ENCODE measurements at places on chromosomes 2 and 18. TPM values are rescaled to one million over a fixed set of nuclear protein-coding genes. Genes with fewer than 3 reads are reported as not detected.

- no peak for DNase-seq
These were observed 583.7 kb upstream of the HNMT start for GRCh38 chr2:137380610-137381009.

- no peak for DNase-seq
These were observed 41.4 kb downstream of the FOSL2 start for GRCh38 chr2:28433935-28434599.

- no peak for DNase-seq
These were observed 1080.5 kb upstream of the ACVR2A start for GRCh38 chr2:146764301-146764700.

DNA sequence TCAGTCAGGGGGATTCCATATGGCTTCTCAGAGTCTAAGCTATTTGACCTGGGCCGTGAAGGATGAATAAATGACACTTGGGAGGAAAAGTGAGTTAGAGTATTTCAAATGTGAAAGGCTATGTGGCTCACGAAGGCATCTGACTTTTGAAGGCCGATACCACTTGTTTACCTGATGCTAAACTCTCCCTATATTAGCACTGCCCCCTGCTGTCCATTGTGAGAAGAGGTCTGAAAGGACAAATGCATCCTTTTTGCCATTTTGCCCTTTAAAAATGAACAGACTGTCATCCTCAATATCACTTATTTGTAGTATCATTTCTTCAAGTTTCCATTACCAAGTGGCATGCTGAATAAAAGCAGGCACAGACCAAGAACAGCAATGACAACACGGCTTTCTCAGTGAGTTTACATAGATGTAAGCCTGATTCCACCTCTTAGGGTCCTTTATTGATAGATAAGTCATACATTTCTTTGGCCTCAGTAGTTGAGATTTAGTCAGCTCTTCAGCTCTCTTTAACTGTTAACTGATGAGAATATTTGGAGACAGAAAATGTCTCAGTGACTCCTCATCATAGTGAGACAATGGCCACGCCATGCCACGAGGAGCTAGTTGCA, 40.1 kb downstream of the DOCK10 start:
- DNase-seq, result peak; percentile 72

DNA sequence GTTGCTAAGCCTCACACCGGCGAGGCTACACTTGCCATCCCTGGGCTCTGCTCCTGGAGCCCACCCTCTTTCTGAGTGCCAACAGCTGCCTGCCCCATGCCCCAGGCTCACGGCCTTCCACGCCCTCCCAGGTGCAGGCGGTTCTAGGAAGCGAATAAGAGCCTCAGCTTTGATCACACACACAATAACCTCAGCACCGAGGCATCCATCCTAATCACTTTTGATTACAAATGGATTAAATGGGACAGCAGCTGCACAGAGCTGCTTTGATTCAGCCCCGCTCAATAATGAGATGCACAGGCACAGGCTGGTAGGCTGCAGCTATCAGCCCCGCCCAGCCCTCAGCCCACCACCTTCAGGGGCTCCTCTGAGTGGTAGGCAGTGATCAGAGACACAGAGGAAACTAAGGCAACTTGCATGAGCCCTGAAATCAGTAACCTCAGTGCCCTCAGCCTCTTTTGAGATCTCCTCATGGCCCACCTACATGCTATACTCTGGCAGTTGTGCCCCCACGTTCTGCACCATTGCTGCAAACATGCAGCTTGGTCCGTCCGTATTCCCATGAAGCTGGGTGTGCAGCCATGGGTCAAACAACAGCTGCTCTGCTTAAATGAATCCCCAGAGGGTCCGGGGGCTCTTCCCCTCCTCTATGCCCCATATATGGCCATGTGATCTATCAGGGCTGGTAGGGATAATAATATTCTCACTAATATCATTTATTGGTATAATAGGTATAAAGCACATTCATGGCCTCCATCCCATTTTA, 171.4 kb downstream of the SETBP1 start:
- no peak for DNase-seq

GRCh38 chr2:241862775-241863535, 4.3 kb upstream of the PDCD1 start:
- DNase-seq, result no peak

DNA sequence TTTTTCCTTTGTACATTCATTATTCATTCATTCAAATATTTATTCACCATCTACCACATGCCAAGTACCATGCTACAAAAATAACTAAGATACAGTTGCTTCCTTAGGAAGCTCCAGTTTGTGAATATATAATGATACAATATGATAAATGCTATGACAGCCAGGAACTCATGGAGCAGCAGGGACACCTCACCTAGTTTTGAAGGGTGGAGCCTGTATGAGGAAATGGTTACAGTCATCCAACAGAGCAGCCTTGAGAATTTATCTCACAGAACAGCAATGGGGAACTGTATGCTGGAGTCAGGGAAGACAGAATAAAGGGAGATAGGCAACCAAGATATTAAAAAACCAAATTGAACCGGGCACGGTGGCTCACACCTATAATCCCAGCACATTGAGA, 124.0 kb downstream of the OSBPL1A start:
- DNase-seq, result no peak

DNA sequence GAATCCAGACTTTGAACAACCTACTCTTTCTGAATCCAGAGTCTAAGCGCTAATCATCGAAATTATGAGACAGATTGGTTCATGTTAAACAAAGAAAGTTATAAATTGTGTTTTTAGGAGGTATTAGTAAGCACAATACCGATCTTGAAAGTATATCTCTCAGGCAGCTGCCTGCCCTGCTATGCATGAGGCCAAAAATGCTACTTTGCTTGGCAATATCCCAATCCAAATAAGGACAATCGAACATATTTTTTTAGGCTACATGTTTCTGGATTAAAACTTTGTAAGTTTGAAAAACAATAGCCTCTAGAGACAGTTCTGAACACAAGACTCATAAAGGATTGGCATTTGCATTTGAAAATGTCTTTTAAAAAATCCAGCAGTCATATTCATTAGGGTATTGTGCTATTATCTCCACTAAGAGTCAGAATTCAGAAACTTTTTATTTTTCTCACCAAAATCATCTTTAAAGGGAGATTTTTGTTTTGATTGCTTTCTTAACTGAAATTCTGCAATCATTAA, 167.1 kb downstream of the PDE1A start:
- no peak for DNase-seq

GRCh38 chr2:193793914-193794313, 1599.2 kb upstream of the TMEFF2 start:
- DNase-seq, result no peak

GRCh38 chr2:60679036-60679780, 76.9 kb upstream of the PAPOLG start:
- no peak for DNase-seq

DNA sequence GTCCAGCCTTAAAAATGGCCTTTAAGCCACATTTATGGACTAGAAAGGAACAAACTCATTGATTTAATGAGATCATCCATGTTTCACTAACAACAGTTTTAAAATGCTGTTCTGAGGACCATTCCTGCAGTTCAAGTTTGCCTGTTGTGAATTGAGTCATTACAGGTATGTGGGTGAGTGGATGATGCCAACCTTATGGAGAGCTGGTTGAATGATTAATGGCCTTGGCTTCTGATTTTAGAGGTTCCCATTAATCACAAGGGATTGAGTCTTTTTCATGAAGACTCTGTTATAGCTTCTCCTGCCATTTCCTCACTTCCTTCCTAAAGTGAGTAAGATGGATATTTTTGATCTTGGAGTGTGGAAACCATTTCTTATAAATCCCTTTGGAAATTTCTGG, 459.8 kb upstream of the SLC14A2 start:
- DNase-seq, result no peak

DNA sequence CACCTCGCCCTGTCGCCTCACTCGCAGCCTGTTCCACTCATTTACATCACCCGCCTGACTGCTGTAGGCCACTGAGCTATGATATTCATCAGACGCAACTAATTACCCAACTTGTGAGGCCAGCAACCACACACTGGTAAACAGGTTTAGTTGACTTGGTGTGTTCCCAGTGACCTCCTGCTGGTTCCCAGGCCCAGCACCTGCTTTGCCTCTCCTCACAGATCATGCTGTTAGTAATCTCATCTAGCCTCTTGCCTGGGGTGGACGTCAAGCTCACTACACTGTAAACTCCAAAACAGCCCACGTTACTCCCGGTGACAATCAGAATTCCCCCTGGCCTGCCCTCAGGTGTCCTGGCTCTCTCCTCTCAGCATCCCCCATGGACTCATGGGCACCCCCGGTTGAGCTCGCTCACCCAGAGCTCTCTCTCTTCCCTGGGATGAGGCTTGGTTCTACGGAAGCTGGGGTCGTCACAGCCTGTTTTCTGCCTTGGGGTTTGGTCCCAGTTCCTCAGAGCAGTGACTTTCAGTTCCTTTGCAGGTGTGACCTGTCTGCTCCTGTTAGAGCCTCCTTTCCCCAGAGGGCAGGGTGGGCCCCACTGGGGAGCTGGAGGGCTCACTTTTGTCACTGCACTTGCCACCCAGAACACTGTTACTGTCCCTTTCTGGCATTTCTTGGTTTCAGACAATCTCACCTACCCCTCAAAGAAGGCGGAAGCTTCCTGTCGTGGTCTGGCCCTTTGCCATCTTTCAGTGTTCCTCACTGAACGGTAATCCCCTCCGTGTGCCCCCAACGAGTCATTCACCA, 40.3 kb downstream of the INPP5D start:
- DNase-seq, result peak; percentile 82

Gene PCARE
- not detected for total RNA-seq

Gene ADD2
- total RNA-seq, result 31.6 TPM

Gene CCDC68
- not detected for total RNA-seq

Gene SIX2
- total RNA-seq, result not detected

Gene ASB18
- total RNA-seq, result not detected

Gene SNED1
- 4.1 TPM for total RNA-seq
